H9 (cell line): ENCODE measurements at places on chromosomes 11 and 22. TPM values are rescaled to one million over a fixed set of nuclear protein-coding genes. Genes with fewer than 3 reads are reported as not detected.

GRCh38 chr22:45612451-45612901 is 59.2 kb upstream of the ATXN10 start:
- H3K36me3 ChIP-seq: no peaks in the 10 kb centered on the region; the same call in 1 of the 2 replicates
- no peaks in the 10 kb centered on the region for H3K27me3 ChIP-seq
- H3K4me1 ChIP-seq: no peaks in the 10 kb centered on the region
- H3K4me3 ChIP-seq: no peak overlapping the region
- no peak for DNase-seq

ZNF143 gene
- 23.2 and 29.2 TPM in 2 replicates for total RNA-seq

DNA sequence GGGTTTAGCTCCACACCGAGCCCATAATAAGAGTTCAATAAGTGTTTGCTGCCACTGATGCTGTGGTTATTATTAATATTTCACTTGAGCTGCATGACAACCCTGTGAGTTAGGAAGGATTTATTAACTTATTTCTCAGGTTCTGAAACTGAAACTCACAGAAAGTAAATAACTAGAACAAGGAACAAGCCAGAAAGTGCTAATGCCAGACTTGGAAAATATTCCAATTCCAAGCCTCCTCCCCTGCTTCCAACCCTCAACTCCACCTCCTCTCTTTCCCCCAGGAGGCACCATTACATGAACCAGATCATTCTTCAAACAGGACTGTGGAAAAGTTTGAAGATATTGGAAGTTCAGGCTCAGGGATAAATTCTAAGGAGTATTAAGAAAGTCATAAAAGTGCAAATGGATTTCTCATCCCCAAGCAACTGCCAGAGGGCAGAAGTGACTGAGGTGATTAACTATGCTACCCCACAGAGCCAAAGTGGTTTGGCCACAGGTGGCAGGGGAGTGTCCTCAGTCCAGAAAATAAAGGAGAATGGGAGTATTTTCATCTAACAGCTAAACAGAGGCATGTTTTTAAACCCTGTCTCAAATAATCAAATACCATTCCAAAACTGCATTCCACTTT is 3.2 kb upstream of the FJX1 start:
- H3K27me3 ChIP-seq: peaks cover 5% of the 10 kb centered on the region; the same call in 1 of the 2 replicates
- no peak overlapping the region for H3K27ac ChIP-seq

- no peak for DNase-seq
- H3K4me1 ChIP-seq: no peaks in the 10 kb centered on the region
- H3K27me3 ChIP-seq: no peaks in the 10 kb centered on the region
- no peak overlapping the region for H3K27ac ChIP-seq
- H3K4me3 ChIP-seq: no peak overlapping the region
Observed at GRCh38 chr11:110907629-110908028, 195.4 kb upstream of the ARHGAP20 start.

WNT11 gene
- total RNA-seq: 0.18 TPM in 1 of 2 replicates, not detected in the other

GRCh38 chr11:2089536-2090165 is 49.5 kb downstream of the IGF2 start:
- no peaks in the 10 kb centered on the region for H3K27me3 ChIP-seq
- H3K36me3 ChIP-seq: peaks cover 8% of the 10 kb centered on the region; the same call in 1 of the 2 replicates
- H3K4me1 ChIP-seq: no peaks in the 10 kb centered on the region
- no peak overlapping the region for H3K4me3 ChIP-seq
- DNase-seq: peak; percentile 81
- no peak overlapping the region for H3K27ac ChIP-seq

DNA sequence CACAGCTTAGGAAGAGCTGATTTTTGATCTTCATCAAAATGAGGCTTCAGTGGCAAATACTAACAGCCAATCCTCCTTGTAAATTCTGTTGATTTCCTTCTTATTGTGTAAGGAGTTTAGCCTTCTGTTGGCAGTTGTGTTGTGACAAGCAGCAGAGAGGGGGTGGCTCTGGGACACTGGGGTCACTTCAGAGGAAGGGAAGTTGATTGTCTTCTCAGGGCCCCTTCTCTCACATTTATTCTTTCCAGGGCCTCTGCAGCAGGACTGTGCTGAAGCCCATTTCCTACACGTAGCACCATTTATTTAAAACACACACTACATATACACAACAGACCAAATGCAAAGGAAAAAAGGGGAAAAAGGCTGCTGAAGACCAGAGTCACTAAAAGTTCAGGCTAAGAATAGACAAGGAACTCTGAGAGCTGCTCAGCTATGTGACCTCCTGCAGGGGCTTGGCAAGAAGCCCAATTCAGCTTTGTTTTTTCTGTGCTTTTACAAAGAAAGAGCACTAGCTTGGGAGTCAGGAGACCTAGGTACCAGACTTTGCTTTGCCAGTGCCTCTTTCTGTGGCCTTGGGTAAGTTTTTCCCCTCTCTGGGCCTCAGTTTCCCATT is 28.3 kb upstream of the UPB1 start:
- no peaks in the 10 kb centered on the region; the same call in 1 of the 2 replicates for H3K4me1 ChIP-seq
- H3K27ac ChIP-seq: no peak overlapping the region
- H3K27me3 ChIP-seq: no peaks in the 10 kb centered on the region
- H3K4me3 ChIP-seq: no peak overlapping the region
- no peak for DNase-seq

MCAM gene
- 21.5 and 23.3 TPM in 2 replicates for total RNA-seq

- peaks cover 6% of the 10 kb centered on the region; the same call in 1 of the 2 replicates for H3K4me1 ChIP-seq
- DNase-seq: no peak
- no peaks in the 10 kb centered on the region for H3K27me3 ChIP-seq
- H3K36me3 ChIP-seq: no peaks in the 10 kb centered on the region
- H3K27ac ChIP-seq: no peak overlapping the region
Observed at GRCh38 chr11:122310766-122311165, 194.8 kb upstream of the BLID start.

- H3K36me3 ChIP-seq: peaks cover 26% of the 10 kb centered on the region
- H3K4me3 ChIP-seq: no peak overlapping the region
- no peak for DNase-seq
- H3K4me1 ChIP-seq: no peaks in the 10 kb centered on the region
Observed at GRCh38 chr22:46869831-46870441, 107.5 kb downstream of the TBC1D22A start.

- no peaks in the 10 kb centered on the region for H3K36me3 ChIP-seq
- no peak overlapping the region for H3K4me3 ChIP-seq
- H3K4me1 ChIP-seq: no peaks in the 10 kb centered on the region; the same call in 1 of the 2 replicates
- DNase-seq: no peak
Observed at GRCh38 chr11:45769960-45770359, 35.0 kb upstream of the SLC35C1 start.

C11orf21 gene
- total RNA-seq: not detected in 2 replicates

DNA sequence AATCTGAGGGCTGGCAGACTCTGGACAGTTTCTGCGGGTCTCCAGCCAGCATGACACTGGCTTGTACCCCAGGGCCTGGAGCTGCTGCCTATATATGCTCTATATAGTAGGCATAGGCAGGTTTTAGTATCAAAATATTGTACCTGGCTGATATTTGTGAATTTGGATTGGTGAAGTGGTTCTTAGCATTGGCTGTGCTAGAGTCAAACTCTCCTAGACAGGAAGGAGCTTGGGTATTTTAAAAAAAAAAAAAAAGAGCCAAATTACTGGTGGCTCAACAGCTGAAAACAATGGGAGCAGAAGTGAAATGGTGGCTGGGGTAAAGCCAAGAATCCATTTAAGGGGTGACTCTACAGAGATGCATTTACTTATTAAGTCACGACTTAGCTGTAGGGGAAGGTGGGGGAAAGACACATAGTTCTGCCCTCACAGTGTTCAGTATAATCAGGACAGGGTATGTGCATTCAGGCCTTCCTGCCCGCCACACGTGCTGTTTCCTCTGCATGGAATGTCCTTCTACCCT is 11.0 kb upstream of the MTFP1 start:
- H3K4me3 ChIP-seq: no peak overlapping the region
- no peaks in the 10 kb centered on the region for H3K27me3 ChIP-seq
- DNase-seq: no peak
- no peak overlapping the region for H3K27ac ChIP-seq
- peaks cover 13% of the 10 kb centered on the region for H3K36me3 ChIP-seq

DNA sequence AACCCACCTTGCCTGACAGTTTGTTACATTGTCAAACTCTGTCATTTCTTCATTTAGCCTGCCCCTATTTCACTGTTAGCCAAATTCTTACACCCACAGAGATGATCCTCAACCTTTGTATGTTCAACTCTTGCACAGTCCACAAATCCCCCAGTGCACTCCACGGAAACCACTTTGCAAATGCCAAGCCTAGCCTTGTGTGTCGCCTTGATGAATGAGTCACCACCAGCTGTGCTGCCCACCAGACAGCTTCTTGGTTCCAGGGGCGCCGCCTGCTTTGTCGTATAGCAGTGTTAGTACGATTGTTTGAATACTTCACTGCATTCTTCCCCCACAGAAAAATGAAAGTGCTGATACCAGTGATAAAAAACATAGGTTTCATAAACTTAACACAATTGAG is 686.3 kb downstream of the NTM start:
- no peaks in the 10 kb centered on the region for H3K36me3 ChIP-seq
- no peaks in the 10 kb centered on the region; the same call in 1 of the 2 replicates for H3K27me3 ChIP-seq
- no peak for DNase-seq
- H3K4me1 ChIP-seq: peaks cover 7% of the 10 kb centered on the region; the same call in 1 of the 2 replicates
- no peak overlapping the region for H3K27ac ChIP-seq

CNGA4 gene
- 0.11 and 0.20 TPM in 2 replicates for total RNA-seq

- no peak overlapping the region for H3K4me3 ChIP-seq
- H3K36me3 ChIP-seq: no peaks in the 10 kb centered on the region
- H3K27ac ChIP-seq: no peak overlapping the region
- H3K27me3 ChIP-seq: no peaks in the 10 kb centered on the region
- DNase-seq: no peak
Observed at GRCh38 chr11:1998290-1998689, 648 bp upstream of the H19 start.

PGM2L1 gene
- total RNA-seq: 16.9 and 17.7 TPM in 2 replicates

DNA sequence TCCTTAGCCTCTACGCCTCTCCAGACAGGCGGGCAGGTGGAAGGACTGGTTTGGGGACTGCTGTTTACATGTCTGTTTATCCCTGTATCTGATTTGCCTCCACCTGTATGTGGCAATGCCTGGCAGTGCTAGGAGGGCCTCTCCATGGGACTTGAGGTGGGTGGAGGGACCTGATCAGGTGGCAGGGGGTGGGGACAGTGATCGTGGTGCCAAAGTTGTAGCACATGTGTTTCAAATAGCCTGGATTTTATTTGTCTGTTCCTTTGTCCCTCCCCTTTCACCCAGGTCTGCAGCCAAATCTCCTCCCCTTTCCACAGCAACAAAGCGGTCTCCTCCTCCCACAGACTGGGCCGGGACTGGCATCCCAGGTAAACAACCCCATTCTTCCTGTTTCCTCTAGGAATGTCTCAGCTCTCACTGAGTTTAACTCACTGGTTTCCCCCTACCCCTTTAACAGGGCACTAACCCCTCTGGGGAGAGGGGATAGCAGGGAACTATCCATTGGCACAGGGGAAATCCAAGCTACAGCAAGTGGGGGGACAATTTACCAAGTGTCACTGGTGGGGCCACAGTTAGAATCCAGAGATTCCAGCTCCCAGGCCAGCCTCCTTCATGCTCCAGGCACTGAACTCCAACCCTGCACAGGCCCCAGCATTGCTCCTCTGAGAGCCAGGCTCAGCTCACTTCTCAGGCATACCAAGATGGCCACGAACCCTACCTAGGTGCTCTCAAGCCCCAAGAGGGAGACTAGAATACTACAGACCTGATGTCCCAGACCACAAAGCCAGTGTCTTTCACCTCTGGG is 22.9 kb upstream of the TLCD5 start:
- H3K4me3 ChIP-seq: no peak overlapping the region
- no peaks in the 10 kb centered on the region; the same call in 1 of the 2 replicates for H3K4me1 ChIP-seq
- H3K27ac ChIP-seq: no peak overlapping the region
- no peak for DNase-seq

- no peak overlapping the region for H3K4me3 ChIP-seq
- no peaks in the 10 kb centered on the region for H3K27me3 ChIP-seq
- H3K27ac ChIP-seq: no peak overlapping the region
- DNase-seq: no peak
Observed at GRCh38 chr11:45062115-45062514, 84.3 kb upstream of the PRDM11 start.

GUCY1A2 gene
- total RNA-seq: 0.55 and 0.70 TPM in 2 replicates

- H3K27me3 ChIP-seq: no peaks in the 10 kb centered on the region
- DNase-seq: no peak
- no peak overlapping the region for H3K4me3 ChIP-seq
- no peak overlapping the region for H3K27ac ChIP-seq
- H3K36me3 ChIP-seq: peaks cover 30% of the 10 kb centered on the region
Observed at GRCh38 chr22:44500599-44500998, 2.6 kb upstream of the RTL6 start.

- no peak overlapping the region for H3K27ac ChIP-seq
- H3K4me1 ChIP-seq: no peaks in the 10 kb centered on the region
- H3K27me3 ChIP-seq: no peaks in the 10 kb centered on the region
- H3K36me3 ChIP-seq: peaks cover 57% of the 10 kb centered on the region
- no peak for DNase-seq
- no peak overlapping the region for H3K4me3 ChIP-seq
Observed at GRCh38 chr22:25482091-25482760, 82.2 kb upstream of the GRK3 start.

DNA sequence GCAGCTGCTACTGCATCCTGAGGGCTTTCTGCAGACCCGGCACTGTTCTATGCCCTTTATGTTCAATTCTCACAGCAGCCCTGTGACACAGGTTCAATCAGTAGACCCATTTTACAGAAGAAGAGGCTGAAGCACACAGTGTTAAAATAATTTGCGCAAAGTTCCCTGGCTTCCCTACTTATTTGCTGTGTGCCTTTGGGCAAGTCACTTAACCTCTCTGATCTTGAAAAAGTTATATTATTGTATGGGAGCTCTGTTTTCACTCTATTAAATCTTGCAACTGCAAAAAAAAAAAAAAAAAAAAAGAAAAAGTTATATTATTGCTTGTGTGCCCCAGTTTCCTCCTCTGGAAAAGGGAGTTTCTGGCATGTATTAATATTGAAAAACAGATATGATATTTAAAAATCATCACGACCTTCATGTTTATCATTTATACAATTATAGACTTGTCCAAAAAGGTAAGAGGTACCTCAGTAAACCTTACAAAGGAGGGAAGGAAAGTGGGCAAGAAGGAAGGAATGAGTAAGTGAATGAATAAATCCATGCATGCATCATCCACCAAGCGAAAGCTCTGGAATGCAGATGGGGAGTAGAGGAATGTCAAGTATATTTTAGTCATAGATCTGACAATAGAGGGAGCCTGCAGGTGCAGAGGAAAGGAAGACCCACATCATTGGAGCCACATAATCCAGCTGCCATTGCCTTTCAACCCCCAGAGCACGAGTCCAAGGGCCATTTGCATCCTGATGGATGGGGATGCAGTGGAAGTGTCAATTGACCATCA is 21.2 kb upstream of the ISX start:
- H3K36me3 ChIP-seq: peaks cover 11% of the 10 kb centered on the region

DNA sequence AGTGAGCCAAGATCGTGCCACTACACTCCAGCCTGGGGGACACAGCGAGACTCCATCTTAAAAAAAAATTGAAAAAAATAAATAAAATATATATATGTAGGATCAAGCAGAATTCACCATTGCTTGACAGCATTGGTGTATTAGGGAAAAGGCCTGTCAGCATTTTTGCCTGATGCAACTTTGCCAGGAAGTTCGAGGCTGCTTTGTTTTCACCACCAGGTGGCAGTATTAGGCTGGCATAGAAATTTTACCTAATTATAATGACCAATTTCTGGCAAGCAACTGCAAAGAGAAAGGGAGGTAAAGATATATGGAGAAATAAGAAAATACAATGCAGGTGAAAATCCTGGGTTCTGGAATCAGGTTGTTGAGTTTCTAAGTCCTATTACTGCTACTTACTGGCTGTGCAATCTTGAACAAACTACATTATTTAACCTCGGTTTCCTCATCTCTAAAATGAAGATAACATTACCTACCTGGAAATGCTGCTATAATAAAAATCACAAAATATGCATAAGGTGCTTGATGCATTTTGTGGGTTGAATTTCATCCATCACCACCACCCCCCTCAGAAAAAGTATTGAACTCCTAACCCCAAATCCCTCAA is 24.7 kb downstream of the LAYN start:
- H3K4me1 ChIP-seq: peaks cover 6% of the 10 kb centered on the region; the same call in 1 of the 2 replicates
- H3K27me3 ChIP-seq: no peaks in the 10 kb centered on the region
- H3K36me3 ChIP-seq: no peaks in the 10 kb centered on the region
- DNase-seq: peak; percentile 53
- no peak overlapping the region for H3K4me3 ChIP-seq

MMP27 gene
- not detected in 2 replicates for total RNA-seq
